Activated T-helper 9 cell treated with anti-CD3 and anti-CD28 coated beads, Interleukin-2, amount 50 U/mL, for 16 hours (primary cell): ENCODE measurements at places on chromosomes 4 and X.

- DNase-seq: no peak
Observed at GRCh38 chr4:56689201-56689969, 8.3 kb upstream of the HOPX start.

DNA sequence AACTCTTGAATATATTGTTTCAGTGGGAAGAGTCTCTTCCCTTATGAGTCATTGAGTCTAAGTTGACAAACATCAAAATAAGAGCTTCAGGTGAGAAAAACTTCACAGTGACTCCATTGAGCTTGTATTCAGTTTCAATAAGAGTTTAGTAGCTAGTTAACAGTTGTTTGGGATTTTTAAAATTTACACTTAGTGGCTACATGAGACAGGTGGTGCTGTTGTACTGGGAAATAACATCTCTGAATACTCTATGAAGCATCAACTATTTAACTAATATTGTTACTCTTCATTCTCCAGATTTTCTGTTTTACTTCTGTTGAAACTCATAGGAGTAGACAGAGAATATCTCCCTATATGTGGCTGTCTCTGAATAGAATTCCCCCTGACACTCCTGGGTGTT, 1609.1 kb downstream of the C4orf33 start:
- DNase-seq: no peak

GRCh38 chr4:75717408-75717807, 7.0 kb upstream of the USO1 start:
- DNase-seq: no peak

GRCh38 chr4:41132055-41132683, 82.2 kb downstream of the APBB2 start:
- no peak for DNase-seq

DNA sequence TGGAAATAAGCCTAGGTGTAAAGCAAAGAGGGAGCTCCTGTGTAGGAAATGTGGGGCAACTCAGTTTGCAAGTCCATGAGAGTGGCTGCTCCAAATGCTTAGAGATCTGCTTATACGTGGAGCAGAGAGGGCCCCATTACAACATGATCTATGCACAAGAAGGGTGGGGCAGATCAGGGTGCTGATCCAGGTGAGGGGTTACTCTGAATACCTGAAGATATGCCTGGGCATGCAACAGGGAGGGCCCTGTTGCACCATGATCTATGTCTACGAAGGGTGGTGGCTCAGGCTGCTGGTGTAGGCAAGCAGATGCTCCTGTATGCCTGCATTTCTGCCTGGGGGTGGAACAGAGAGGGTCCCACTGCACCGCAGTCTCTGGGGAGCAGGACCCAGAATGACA, 1121.2 kb downstream of the RAPGEF2 start:
- no peak for DNase-seq

DNA sequence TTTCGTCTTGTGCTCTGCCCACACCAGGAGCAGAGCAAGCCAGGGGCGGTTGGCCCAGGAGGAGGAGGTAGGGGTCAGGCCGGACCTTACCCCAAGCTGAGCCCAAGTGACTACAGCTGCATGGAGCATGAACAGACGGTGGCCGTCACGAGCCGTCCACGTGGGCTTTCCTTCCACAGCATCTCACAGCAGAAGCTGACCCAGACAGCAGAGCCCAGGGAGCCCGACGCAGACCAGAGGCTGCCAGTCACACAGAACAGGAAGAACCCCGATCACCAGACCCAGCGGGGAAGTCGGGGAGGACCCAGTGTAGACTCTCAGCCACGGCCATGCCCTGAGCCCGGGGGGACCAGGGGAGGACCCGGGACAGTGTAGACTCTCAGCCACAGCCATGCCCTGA, 58.0 kb downstream of the FAM53A start:
- DNase-seq: no peak

GRCh38 chr4:176404621-176405020, 84.9 kb downstream of the SPCS3 start:
- DNase-seq: no peak

DNA sequence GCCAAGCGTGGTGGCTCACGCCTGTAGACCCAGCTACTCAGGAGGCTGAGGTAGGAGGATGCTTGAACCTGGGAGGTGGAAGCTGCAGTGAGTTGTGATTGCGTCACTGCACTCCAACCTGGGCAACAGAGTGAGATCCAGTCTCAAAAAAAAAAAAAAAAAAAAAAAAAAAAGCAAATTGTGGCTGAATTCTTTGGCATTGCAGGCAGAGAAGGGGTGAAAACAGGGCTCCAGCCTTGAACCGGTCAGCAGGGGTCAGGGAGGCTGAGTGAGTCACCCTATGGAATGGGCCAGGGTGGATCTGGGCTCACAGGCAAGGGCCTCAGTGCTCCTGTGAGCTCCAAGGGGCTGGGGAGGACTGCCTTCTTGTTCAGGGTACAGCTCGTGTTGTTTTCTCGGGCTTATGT, 13.2 kb upstream of the FAM3A start:
- no peak for DNase-seq

DNA sequence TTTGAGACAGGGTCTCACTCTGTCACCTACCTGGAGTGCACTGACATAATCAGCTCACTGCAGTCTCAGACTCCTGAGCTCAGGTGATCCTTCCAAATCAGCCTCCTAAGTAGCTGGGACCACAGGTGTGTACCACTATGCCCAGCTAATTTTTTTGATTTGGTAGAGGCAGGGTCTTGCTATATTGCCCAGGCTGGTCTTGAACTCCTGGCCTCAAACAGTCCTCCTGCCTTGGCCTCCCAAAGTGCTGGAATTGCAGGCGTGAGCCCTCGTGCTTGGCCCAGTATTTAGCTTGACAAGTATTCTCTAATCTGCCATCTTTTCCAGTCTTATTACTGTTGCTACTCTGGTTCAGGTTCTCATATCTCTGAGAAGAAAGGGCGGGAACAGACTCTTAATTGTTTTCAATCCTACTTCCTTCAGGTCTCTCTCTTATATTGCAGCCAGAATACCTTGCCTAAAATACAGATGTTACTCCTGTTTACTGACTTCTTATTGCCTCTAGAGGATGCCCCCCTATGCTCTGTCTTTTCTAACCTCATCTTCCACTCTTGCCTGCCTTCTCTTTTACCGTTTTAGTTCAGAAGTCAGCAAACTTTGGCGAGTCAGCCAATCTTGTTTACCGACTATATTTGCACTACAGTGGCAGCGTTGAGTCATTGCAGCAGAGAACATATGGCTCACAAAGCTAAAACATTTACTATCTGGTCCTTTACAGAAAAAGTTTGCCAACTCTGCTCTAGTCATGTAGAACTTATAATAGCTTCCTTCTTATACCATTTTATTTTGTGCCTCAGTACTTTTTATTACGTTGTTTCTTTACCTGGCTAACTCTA, 19.0 kb downstream of the MRPL1 start:
- no peak for DNase-seq

DNA sequence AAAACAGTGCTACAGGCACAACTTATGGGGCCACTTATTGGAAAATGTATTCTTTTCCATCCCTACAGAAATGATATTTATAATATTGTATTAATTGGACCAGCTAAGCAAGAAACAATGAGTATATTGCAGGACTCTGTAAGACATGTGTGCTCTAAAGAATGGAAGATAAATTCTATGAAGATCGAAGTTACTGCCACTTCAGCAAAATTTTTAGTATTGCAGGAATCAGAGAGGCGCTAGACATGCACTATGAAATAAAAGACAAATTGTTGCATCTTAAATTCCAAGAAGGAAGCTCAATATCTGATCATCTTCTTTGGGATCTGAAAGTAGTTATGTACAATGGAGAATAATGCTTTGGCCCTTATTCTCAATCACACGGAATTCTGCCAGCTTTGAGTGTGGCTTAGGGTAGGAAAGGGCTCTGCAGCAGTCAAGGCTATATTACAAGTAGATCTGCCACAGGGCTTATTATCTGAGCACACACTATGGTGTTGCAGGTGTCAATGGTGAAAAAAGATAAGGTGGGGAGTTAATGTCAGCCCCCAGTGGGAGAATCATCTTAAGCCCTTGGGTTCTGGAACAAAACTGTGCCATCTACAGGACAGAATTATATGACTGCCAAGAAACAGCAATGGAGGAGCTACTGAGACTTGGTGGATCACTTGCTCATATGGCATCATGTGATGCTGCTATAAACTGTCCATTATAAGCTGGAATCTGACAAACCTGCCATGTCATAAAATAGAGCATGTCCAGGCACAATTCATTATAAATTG, 334.0 kb upstream of the NDST3 start:
- no peak for DNase-seq

DNA sequence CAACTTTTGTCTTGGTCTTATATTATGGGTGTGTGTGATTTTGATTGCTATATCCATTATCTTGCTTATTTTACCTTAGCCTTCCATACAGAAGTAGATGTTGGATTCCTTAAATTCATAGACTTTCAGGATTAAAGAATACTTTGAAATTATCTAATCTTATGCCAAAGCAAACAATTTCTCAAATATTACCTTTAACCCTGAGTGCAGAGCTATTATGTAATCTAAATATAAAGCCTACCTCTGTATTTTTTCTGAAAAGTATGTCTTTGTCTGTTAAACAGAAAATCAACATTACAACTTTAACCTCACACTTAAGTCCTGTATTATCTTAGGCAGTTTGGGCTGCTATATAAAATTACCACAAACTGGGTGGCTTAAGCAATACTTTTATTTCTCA, 782.5 kb downstream of the STIM2 start:
- no peak for DNase-seq

GRCh38 chr4:187992971-187993370, 2.6 kb upstream of the ZFP42 start:
- DNase-seq: no peak

DNA sequence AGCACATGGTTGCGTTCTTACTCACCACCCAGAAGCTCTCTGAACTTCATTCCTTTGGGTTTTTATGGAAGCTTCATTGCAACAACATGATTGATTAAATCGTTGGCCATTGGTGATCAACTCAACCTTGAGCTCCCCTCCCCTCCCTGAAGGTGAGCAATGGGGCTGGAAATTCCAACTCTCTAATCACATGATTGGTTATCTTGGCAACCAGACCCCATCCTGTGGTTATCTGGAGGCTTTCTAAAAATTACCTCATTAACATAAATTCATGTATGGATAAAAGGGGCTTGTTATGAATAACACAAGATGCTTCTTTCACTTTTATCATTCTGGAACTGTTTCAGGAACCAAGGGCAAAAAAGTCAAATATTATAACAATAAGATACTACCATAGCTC, 34.6 kb upstream of the NMU start:
- DNase-seq: no peak

DNA sequence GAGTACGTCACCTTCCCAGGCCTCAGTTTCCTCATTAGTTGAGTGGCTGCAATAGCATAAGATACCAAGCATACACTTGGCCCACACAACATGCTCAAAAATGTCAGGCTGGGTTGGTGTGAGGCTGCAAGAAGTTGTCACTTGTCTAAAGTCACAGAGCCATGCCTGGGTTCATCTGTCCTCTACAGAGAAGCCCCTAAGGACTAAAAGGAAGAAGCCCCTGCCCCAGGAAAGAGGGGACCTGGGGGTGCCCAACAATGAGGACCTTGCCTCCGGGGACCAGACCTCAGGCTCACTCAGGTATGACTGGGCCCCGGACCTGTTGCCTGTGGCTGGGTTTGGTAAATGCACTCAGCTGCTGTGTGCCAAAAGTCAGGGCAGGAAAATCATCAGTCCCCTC, 82.7 kb downstream of the CRMP1 start:
- no peak for DNase-seq

DNA sequence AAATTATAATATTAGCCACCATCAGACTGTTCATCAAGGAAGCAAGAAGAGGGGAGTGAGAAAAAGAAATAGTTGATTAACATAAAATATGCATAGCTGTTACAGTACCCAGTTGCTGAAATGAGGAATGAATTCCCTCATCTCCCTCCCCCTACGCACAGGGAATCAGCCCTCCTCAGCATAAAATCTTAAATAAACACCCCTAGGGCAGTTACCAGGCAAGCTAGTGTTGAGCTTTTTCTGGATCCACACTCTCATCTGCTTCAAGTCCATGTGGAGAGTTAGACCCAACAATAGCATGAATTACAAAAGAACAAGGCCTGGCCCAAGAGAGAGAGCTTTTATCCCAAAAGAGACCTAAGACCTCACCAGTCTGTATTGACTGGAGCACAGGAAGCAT, 19.0 kb upstream of the SYTL4 start:
- no peak for DNase-seq

DNA sequence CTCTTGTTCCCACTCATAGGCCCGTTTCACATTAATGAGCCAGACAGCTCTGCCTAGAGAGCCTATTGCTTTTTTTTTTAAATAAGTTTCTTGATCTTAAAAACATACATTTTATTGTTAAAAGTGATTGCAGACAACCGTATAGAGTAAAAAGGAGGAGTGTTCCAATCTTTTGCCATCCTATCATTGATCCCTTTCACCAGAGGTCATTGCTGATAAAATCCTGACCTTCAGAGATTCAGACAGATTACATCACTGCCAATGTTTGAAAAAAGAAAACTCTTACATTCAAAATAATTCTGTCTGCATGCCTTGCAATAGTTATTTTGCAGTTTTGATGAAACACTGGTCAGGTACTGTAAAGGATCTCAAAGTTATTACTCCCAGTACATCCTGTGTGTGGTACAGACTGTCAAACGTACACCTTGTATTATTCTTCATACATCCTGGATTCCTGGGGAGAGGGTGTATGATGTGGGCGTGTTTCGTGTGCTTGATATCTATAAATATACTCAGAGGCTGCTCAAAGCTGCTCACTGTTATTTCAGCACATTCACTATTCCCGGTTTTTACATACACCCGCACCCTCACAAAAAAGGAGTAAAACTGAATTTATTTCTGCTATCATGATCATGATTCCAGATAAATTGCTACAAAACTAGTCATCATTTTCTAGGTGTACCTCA, 15.4 kb upstream of the KLHL2 start:
- DNase-seq: no peak

- DNase-seq: no peak
Observed at GRCh38 chrX:41421071-41421729, 25.9 kb upstream of the NYX start.

- no peak for DNase-seq
Observed at GRCh38 chrX:38882894-38883626, 81.8 kb downstream of the MID1IP1 start.

- DNase-seq: no peak
Observed at GRCh38 chr4:123661080-123661737, 264.6 kb downstream of the SPRY1 start.

DNA sequence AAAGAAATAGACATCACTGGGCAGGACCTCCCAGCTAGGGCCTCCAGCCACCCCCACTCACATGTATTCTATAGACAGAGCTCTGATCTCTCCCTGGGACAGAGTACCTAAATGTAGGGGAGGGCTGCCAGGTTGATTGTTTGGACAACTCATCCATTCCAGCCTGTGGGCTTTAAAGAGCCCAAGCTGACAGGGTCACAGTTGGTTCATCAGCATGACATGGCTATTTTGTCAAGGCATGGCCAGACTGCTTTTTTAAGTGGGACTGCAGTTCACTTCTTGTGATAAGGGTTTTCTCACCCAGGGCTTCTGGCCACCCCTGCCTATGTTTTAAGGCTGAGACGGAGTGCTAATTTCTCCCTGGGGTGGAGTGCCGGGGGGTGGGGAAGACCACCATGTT, 63.3 kb downstream of the KLHL4 start:
- no peak for DNase-seq

- no peak for DNase-seq
Observed at GRCh38 chr4:8439914-8440491, 520 bp downstream of the ACOX3 start.
